ENCODE measurements at places on chromosomes 5 and 9.

DNA sequence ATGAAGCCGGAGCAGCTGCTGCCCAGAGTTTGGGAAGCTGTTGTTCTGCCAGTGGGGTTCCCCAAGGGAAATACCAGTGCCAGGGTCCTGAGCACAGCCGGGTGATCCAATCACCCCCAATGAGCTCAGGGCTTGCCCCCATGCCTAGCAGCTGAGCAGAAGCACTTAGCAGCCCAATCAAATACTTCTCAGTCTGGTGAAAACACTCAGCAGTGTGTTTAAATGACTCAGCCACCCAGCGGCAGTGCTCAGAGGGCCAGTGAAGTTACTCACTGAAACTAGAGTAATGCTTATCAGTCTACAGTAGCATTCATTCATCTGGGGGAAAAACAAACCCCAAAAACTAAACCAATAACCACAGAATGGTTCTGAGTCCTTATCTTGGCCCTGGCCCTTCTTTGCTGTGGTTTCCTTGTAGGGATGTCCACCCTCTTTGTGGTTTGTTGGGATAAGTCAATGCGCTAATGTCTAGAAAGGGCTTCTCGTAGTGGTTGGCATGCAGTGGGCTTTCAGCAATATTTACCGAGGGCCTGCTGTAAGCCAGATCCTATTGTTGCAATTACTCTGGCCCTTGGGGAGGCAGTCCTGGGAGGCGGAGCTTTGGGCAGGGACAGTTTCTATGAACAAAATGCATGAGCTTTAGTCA is 43.1 kb downstream of the LHX2 start:
- DNase-seq: no peak

DNA sequence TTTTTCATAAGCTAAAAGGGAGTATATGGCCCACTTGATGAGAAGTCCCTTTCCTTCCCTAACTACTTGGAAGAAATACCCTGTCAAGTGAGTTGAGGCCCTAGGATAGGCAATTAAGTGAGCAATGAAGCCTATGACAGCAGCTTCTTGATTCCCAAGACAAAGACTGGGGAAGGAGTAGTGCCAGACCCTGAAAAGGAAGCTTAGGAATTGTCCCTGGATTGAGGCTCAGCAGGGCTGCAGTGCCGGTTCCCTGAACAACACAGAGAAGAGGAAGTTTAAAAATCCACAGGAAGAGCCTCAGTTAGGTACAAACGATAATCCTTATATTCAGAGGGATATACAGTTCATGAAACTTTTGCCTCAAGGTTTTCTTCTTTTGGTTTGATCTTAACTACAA is 61.8 kb upstream of the RAD23B start:
- no peak for DNase-seq

GRCh38 chr9:26262421-26263107 is 584.3 kb upstream of the TUSC1 start:
- DNase-seq: no peak

GRCh38 chr9:16062542-16063240 is 509.8 kb downstream of the CCDC171 start:
- DNase-seq: no peak

DNA sequence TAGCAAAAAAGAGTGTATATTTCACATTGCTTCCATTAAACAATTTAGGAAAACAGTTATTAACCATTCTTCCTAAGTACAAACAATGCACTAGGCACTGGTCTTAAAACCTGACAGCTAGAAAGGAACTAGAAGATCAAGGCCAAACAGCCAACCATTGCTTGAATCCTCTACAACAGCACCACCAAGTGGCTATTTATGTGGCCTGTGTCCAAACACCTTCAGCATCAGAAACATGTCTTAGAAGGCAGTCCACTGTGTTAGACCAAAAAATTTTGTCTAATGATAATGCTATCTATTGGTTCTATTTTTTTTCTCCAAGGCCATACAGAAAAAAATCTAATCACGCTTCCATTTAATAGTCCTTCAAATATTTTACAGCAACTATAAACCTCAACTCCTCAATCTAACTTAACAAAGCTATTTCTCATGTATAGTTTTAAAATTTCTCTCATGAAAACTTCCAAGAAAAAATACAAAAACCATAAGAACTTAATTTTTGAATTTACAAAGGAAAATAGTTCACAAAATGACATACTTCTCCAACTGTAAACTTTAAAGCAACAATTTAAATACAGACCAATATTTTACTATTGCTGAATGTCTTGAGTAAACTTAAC is 36.1 kb downstream of the CAAP1 start:
- peak; percentile 22 for DNase-seq

DNA sequence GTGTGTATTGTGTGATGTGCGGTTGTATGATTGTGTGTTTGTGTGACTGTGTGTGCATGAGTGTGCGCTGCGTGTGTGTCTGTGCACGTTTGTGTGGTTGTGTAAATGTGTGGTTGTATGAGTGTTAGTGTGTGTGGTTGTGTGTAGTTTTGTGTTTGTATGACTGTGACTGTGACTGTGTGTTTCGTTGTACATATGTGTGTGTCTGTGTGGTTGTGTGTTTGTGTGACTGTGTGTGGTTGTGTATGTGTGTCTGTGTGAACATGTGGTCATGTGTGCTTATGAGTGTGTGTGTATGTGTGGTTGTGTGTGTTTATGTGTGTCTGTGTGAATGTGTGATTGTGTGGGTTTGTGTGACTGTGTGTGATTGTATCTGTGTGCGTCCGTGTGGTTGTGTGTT is 197.8 kb downstream of the TTLL11 start:
- DNase-seq: no peak

GRCh38 chr9:95127249-95128176 is 190.0 kb downstream of the FANCC start:
- DNase-seq: peak; percentile 77

GRCh38 chr9:113227436-113227835 is 6.1 kb downstream of the SLC31A1 start:
- DNase-seq: no peak

GRCh38 chr9:109321727-109322126 is 868 bp upstream of the EPB41L4B start:
- DNase-seq: no peak

DNA sequence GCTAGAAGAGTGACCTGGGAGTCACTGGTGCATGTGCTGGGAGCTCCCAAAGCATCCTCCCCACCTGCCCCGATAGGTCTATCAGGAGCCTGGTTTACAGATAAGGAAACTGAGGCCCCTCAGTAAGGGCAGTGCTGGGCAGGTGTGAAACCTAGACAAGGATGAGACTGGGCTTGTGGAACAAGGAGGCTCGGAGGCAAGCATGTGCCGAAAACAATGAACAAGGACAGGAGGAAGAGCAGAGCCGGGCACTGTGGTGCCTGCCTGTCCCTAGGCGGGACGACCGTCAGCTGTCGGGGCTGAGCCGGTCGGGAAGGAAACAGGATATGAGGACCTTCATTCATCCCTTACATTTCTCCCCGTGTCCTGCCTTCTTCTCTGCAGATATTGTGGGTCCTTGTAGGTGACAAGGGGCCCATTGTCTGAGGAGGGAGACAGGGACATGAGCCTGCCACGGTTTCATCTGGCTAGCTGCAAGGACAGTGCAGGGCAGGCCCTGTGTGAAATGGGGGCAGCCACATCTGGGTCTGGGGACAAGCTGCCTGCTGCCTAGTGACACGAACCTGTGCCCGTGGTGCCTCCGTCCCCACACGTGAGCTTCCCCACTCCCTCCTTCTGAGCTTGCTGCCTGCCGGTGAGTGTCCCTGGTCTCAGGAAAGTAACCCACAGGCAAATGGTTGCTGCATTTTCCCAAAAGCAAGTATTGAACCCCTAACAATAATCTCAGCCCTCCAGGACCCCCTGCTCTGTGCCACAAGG is 18.6 kb downstream of the FGD3 start:
- DNase-seq: no peak

GRCh38 chr5:115939059-115939458 is 23.2 kb upstream of the LVRN start:
- DNase-seq: no peak
